ENCODE measurements at places on chromosomes 7 and 10.

DNA sequence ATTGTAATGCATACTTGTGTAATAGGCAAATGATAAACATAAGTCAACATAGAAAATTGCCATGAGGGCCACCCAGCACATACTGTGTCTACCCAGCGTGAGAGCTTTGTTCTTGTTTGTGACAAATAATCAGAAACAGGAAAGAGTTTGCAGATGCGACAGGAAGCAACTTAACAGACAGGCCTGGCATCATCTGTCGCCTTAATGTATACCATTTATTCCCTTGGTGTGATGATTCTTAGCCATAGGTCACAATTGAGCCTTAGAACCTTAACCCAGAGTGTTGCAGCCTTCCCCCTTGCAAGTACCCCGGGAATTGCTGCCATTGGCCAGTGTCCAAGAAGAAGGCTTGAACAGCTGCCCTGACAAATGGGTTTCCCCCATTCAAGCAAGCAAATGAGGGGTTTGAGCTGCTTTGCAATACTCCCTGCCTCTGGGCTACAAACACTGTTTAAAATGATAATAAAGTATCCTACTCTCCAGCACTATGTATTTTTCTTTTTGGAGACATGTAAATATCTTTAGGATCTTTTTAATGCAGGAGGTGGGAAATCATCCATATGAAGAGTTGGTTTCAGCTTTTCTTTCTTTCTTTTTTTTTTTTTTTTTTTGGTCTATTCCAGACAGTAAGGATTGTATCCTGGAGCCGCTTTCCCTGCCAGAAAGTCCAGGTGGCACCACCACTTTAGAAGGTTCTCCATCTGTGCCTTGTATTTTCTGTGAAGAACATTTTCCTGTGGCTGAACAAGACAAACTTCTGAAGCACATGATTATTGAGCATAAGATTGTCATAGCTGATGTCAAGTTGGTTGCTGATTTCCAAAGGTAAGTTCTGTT is 80.0 kb downstream of the ZNF277 start:
- no peak for DNase-seq

GRCh38 chr10:34717429-34717828 is 97.7 kb downstream of the PARD3 start:
- no peak for DNase-seq

DNA sequence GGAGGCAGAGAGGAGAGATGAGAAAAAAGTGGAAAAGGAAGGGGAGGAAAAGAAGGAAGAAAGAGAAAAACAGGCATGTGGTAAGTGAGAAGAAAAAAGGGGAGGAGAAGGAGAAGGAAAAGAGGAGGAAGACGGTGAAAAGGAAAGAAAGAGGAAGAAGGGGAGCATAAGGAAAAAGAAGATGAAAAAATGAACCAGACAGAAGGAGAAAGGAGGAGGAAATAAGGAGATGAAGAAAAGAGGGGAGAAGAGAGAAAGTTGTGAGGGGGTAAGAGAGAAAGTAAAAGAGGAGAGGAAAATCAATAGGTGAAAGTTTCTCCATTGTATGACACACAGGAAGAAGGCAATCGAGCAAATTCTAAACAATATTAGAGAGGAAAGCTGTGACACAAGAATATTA is 663.8 kb downstream of the GRID1 start:
- no peak for DNase-seq

DNA sequence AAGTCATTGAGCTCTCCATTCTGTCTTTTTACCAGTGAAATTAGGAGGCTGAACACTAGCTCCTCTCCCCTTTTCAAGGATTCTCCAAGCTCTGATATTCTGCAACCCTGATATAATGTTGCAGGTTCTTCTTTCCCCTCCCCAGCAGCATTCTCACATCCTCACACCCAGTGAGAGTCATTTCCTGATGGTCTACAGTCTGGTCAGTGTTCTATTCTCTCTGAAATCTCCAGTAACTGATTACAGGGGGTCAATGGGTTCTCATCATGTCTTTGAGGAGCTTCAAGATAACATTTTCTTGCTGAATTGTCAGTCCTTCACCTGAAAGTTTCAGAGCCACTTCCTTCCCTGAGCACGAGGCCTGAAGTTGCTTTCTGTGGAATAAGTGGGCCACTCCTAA is 299.4 kb downstream of the PTEN start:
- peak; percentile 28 for DNase-seq

- no peak for DNase-seq
Observed at GRCh38 chr7:137235434-137235833, 108.1 kb downstream of the PTN start.

DNA sequence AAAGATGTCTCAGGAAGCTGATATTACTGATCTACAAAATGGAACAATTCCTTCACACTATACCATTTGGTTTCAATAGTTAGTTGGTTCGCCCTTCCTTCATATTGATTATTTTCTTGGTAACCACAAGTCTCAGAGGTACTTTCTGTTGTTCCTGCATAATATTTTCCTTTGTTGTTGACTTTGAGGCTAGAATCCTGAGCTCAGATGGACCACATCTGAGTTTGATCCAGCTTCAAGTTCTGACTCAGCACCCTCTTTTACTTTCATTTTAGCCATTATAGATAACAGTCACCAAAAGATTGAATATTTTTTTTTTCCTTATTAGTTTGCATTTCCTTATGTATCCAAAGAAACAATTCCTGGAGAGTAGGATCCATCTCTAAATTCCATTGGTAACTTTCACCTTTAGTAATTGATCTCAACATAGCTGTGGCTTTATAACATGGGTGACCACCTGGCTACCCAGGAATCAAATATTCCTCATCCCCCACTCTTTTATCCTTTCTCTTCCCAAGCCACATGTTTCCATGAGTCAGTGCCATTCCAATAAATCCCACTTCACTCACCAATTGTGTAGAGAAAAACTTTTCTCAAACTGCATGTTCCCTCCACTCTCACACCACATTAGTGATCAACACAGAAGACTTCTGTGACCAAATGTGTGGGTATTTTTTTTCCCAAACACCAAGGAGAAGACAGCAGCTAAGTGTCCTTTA is 9.7 kb upstream of the ABCA13 start:
- DNase-seq, result no peak

Data from GM10248 (cell line).